Occipital lobe (tissue), 3 donors: ENCODE measurements at places on chromosomes 2 and 18. TPM values are rescaled to one million over a fixed set of nuclear protein-coding genes. Genes with fewer than 3 reads are reported as not detected.

DNA sequence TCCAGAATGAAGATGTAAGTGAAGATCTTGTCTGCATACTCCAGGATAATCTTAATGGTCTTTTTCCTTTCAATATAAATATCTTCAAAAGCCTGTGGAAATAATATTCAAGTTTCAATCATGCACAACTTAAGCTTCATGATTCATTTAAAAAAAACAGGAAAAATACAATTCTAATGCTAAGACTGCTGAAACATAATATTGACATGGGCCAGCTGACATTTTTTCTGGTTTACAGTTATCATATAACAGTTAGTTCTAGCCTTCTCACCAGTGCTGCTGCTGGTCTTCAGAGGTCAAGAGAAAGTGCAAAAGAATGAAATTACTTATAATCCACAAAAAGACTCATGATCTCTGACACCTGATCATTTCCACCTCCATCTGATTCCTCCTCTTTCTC is 110.4 kb upstream of the SCN1A start:
- DNase-seq, result no peak

DNA sequence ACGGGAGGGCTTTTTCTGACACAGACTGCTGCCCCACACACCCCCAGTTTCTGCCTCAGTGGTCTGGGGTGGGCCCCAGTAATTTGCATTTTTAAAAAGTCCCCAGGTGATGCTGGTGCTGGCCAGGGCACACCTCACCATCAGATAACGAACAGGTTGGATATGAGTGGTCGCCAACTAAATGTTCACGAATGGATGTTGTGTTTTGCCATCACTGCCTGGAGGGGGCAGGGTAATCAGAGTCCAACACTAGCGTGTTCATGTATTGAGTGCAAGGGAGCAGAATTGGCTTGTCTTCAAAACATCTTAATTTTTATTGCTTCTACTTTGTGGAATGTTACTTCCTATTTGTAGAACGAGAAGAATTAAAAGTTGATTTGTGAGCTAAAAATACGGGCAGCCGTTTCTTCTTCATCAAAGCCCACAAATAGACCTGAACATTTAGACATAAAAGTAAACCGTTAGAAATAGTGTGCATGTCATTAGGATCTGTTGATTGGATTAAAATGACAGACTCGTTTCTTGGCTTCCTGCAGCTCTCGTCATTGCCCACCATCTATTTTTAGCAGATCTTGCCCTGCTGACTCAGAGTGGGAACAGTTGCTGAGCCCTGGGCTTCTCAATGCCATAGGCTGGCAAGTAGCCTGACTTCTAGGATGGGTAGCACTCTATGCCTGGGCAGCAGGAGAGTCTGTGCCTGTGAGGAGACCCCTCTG is 45.2 kb downstream of the NCK2 start:
- no peak for DNase-seq

DNA sequence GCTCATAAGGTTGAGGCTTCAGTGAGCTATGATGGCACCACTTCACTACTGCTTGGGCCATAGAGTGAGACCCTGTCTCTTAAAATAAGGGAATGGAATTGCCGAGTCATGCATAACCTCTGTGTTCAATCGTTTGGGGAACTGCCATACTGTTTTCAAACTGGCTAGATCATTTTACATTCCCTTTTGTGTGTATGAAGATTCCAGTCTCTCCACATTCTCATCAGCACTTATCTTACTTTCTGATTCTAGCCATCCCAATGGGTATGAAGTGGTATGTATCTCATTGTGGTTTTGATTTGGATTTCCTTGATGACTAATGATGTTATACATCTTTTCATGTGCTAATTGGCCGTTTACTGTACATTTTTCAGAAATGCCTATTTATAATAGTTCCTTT is 23.7 kb downstream of the MARCHF7 start:
- DNase-seq, result no peak

DNA sequence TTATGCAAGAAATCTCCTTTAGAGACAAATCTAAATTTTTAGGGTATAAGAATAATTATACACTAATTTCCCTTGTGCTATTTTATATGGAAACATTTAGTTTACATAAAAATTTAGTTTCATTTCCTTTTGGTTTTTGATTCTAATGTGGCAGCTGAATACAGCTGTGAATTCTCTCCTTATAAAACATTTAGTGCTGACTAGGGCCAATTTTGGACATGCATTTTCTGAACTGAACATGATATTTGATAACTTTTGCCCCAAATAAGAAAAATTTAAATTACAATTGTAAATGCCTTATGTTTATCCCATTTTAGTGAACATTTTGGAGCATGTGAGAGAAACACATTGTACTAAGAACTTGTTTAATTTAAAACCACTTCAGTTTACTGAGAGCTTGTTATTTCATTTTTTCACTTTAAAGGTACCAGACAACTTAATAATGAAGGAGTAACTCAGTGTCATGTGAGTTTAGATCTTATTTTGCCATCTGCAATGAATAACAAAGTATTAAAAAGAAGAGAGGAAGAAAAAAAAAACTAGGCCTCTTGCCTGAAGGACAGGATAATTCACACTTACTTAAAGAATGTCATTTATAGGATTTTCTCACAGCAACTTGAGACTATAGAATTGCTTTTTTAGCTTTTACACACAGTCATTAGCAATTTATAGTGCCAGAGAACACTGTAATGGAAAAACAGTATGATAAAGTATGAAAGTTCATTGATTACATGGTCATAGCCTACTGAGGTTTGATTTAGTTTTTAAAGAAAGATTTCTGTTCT is 209.7 kb downstream of the ERBB4 start:
- DNase-seq, result no peak

DNA sequence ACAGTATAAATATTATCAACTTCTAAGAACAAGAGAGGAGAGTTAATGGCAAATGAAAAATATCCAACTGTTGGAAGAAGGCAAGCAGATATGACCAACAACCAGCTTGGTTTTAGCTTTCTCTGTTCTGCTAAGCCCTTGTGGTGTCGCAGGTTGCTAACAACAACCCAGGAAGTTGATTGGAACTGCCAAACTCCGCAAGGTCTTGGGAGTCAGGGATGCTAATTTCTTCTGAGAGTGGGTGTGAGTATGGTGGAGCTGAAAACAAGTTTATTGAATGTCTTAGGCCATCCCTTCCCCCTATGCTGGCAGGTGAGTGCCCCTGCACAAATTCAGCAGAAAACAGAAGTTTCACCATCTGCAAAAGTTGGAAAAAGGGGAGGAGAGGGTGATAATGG is 17.5 kb downstream of the BZW1 start:
- no peak for DNase-seq

The KRCC1 gene
- total RNA-seq, result 17.6 TPM

The LRATD1 gene
- total RNA-seq, result 35.7 TPM

The ZC3H6 gene
- total RNA-seq, result 30.4 TPM

The CHRNG gene
- 0.16 TPM for total RNA-seq
